ENCODE measurements at places on chromosomes 1 and 21.
A peak's percentile ranks its signal among the peaks of the same experiment; 100 is the strongest.

DNA sequence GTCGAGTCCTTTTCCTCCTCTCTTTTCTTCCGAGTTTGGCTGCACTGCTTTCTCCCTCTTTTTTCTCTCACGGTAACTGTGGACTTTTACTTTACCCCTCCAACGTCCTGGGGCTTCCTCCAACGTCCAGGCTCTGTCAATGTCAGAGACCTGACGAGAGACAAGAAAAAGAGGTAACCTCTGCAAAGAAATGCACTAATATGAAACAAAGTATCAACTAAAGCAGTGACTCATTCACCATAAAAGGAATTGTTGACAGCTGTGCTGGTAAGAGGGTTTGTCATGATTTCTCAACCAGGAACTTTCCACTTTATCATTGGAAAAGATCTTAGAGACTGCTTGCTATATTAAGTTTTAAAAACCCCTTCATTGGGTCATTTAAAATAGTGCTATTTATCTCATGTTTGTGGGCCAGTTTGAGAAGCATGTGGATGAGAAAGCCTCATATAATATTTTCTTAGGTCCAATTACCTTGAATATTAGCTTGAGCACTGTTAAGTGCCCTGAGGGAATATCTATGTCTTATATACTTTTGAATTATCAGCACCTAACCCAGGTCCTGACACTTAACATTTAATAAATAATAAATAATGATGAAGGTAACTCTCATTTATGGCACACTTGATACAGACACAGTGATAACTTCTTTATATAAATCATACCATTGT lies at the start of gene GBP2:
GBP2 (minus strand) TSS at position 202 of the 668 bp plus-strand sequence. CDS start 4,148 bp downstream, outside the sequence.
- DNase-seq, result no peak

DNA sequence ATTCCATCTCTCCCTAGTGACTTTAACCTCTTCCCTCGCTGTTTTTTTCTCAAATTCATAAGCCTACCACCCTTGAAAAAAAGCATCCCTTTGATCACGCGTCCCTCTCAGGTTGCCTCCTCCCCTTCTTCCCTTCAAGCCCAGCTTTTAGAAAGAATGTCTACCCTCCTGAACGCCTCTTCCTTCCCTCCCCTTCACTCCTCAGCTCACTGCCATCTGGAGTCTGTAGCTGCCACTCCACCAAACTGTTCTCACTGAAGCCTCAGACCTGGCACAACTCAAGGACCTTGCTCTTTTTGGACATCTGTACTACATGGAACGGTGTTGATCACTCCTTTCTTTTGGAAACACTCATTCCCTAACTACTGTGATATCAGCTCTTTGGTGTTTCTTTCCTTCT lies 80.6 kb downstream of the SLC25A24 start:
- DNase-seq, result no peak

DNA sequence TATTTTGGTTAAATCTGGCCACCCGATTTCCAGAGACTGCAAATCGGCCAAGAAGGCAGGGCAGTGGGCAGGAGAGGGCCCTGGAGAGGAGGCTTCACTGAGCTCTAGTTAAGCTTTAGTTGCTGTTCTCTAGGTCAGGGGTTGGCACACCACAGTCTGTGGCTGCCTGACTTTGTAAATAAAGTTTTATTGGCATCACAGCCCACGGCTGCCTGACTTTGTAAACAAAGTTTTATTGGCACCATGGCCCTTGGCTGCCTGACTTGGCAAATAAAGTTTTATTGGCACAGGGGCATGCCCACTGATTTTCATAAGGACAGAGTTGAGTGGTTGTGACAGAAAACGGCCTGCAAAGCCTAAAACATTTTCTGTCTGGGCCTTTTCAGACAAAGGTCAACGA lies 19.7 kb downstream of the AJAP1 start:
- no peak for DNase-seq

DNA sequence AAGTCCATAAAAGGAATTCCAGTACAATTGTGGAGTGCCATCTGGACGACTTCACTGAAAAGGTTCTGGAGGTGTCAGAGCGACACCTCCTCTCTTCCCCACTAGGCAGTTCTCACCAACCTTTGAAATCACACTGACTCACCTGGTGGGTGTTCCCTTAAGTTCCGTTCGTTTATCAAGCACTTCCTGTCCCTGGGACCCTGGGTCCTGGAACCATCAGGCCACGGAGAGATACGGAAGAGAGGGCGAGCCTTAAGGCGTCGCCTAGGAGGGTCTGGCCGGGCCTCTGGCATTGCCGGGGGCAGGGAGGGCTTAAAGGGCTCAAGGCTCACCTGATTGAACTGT lies 317 bp downstream of the SPAG17 start:
- no peak for DNase-seq

GRCh38 chr1:70146488-70146887 lies 58.9 kb downstream of the LRRC40 start:
- no peak for DNase-seq

DNA sequence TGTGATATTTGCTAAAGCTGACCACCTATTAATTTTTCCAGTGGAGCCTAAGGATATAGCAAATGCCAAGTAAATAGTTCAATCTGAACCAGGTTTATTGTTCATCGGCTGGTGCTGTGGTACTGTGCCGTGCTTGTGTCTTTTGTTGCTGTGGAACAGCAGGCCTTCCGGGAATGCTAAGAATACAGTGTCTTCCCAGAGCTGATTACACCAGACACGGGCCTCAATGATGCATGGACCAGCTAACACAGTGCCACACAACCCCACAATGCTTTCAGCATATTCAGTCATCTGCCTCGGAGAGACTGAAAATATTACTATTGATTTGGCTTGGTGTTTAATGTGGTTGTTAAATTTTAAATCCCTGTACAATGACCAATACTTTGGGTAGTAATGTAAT lies 415.4 kb downstream of the PTBP2 start:
- DNase-seq, result no peak

DNA sequence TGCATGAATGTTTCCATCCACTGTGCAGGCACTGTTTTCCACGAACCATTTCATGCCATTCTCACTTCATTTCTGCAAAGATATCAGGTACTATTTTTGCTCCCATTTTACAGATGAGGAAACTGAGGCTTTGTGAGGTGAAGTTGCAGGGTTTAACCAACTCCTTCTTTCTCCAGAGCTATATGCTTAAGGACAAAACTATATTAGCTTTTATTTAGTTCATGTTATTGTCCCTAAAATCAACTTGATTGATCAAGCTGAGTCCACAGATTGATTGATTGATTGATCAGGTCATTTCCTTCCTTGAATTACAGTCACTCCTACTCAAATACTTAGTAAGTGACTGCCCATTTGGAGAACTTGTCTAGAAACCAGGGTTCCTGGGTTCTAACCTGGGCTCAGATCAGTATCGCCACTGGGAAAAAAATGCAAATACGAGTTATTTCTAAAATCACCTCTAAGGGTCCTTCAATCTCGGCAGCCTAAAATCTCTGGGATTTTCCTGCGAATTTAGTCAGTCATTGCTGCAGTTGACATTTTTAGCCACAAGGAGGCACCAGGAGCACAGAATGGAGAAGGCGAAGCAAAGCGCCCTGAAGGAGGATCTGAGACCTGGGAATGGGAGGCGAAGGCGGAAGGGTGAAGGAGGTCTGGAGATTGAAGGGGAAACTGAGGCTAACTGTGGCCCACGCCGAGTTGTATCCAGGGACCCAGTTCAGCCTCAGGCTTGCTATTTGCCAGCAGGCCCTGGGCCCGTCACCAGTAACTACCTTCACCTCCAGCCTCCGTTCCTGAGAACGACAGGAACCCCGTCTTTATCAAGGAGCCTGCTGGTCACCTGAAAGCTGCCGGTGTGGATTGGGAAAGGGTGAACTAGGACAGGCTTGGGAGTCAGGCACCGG lies 14.3 kb upstream of the MUL1 start:
- peak; percentile 63 for DNase-seq

DNA sequence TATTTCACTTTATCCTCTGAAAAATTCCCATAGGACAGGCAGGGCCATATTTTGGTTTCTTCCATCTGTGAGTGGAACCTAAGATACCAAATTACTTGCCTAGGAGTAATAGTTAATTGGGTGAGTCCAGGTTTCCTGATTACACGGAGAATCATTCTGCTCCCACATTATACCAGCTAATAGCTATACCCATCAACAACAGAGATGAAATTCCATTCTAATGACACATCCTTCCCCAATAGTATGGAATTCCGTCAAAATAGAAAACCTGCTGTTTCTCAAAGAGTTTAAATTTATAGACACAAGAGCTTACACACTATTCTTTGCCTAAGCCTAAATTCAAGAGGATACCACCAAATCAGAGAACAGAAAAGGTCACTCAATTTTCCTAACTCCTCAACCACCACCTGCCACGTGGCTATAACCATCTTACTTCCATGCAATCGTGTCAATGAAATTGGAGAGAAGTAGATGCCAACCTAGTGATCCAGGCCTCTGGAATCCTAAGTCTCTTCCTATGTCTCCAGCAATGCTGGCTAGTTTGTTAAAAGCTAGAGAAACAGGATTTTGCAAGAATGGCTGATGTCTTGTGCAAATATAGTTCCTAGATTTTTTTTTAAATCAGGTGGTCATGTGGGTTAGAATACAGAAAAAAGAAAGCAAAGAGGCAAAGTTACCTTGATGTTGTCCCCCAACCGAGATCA lies 6.2 kb downstream of the PPT1 start:
- DNase-seq, result no peak

- DNase-seq, result no peak
Observed at GRCh38 chr1:70847013-70847412, 200.6 kb downstream of the PTGER3 start.

DNA sequence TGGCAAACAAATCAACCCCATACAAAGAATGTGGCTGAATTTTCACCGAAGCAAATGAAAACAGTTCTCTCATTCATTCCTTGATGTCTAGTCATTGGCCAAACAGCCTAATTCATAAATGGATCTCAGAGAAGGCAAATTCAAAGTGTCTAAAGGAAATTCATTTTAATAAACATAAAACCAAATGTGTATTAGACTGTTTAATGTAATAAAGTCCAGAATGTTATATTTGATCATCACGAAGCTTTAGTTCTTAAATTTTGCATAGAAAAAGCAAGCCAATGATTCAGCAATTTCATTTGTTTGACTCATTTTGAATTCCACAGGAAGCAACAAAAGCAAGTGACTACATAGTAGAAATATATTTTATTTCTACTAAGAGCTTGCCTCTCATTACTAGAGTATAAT lies 379.2 kb upstream of the ADAMTS5 start:
- DNase-seq, result no peak

DNA sequence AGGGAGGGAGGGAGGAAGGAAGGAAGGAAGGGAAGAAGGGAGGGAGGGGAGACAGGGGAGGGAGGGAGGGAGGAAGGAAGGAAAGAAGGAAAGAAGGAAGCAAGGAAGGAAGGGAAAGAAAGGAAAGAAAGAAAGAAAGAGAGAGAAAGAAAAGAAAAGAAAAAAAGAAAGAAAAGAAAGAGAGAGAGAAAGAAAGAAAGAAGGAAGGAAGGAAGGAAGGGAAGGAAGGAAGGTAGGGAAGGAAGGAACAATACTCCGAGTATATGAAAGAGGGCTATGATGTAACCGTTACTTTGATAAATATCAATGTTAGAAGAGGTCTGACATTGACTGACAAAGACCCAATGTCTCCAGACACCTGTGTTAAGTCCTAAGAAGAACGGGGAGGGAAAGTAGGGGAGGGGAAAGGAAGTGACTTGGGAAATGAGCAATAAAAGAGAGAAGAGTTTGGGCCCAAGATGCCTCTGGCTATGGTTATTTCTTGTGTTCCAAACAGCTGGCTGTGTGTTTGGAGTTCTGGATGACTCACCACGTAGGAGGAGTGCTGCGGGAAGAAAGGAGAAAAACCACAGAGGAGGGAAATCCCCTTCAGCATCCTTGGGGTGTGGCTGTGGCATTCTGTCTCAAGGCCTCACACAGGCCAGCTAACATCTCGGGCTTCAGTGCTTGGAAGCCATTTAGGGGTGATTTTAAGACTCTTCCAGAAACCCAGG lies 37.0 kb upstream of the RXRG start:
- no peak for DNase-seq

DNA sequence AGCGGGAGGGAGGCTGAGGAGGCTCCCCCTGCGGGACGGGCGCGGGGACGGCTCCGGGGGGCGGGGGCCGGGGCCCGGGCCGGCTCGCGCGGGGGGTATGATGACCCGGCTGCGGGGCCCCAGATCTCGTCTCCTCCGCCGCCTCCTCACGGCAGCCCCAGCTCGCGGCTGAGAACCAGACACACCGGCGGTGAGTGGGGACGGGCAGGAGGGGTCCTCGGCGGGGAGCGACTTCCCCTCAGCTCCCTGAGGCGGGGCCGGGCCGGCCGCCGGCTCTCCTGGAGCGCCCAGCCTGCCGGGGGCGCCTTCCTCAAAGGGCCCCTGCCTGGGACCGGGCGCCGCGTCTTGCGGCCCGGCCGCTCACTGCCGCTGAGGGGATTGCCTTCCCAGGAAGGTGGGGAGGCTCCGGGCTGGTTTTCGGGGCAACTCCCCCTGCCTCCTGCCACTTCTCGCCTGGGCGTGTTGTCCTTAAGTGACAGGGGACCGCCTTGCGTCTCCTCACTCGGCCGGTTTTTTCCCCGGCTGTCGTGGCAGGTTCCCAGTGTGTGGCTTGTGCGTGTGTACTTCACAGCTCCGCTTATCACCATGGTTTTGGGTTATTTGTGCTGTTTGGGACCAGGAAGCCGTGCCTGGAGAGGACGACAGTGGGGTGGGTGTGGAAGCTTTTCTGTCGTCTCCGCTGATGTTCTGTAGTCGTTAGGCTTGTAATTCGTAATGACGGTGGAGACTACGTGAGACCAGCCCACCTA lies 800 bp downstream of the HIPK1 start:
- DNase-seq, result peak; percentile 41

DNA sequence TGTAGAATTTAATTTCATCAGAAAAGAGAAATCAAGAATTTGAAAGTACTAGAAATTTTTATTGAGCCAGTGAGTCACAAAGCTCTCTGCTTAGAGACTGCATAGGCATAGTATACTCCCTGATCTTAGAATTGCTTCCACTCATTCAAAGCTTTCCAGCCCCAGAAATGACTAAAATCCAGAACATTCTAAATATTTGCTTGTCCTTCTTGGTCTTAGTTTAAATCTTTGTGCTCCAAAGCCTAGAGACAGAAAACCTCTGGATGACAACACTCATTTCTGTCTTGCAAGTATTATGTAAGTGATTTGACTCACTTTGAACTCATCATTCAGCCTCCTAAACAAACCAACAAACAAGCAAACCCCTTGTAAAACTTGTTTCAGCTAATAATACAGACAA lies 74.2 kb downstream of the PTPRC start:
- no peak for DNase-seq

GRCh38 chr1:3428899-3429298 lies 25.6 kb upstream of the ARHGEF16 start:
- no peak for DNase-seq

DNA sequence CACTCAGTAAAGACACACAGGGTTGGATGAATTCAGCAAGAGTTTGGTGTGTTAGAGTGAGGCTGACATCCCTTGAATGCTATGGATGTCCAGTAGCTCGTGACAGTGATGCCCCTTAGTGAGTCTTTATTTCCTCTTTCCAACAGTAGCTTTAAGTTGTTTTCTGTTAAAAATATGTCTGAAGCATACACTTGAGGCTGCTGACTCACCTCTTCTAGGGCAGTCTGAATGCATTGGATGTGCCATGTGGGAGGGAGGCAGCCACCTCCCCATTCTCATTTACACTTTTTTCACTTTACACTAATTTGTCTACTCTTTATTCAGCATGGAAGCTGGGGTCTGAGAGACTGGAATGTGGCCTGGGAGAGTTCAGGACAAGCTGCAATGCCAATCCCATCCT lies 17.6 kb downstream of the NOS1AP start:
- no peak for DNase-seq

Data from activated T-cell treated with anti-CD3 and anti-CD28 coated beads, Interleukin-2, amount 50 U/mL, for 4 hours (primary cell).